Pancreas (tissue), 10 donors: ENCODE measurements at places on chromosomes 4 and X. TPM values are rescaled to one million over a fixed set of nuclear protein-coding genes. Genes with fewer than 3 reads are reported as not detected.
A peak's percentile ranks its signal among the peaks of the same experiment; 100 is the strongest.

GRCh38 chrX:37603938-37604409 is 32.5 kb downstream of the LANCL3 start:
- no peak for DNase-seq

DNA sequence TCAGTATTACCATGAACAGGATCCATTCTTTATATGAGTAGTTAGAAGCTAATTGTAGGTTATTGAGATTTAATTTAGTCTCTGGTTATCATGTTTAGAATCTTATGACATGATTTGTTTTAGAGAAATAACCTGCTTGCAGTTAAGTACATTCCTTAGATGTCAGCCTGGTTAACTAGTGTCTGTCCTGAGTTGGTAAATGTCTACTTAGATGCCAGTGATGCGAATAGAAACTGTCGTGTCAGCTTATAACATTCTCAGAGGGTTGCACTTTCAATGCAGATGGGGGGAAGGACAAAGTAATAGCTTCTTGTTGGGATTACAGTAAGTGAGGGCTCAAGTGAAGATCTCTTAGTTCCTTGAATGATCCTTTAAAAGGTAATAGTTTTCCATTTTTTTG is 227.8 kb upstream of the SPRY1 start:
- DNase-seq, result no peak

DNA sequence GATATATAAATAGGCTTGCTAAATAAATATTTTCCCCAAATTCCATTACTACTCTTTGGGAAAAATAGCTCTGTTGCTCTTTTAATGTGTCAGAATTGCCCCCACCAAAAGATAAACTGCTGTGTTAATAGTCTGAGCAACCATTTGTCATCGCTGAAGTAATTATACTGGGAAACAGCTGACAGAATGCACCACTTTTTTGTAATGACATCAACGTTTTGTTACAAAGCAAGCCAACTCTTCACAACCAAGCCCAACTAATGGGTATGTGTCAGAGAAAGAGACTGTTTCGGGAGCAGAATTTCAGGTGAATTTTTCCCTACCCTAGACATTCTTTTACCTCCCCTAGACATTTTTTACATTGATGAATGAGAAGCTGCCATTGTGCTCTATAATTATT is 405.0 kb upstream of the MAGEB18 start:
- no peak for DNase-seq

DNA sequence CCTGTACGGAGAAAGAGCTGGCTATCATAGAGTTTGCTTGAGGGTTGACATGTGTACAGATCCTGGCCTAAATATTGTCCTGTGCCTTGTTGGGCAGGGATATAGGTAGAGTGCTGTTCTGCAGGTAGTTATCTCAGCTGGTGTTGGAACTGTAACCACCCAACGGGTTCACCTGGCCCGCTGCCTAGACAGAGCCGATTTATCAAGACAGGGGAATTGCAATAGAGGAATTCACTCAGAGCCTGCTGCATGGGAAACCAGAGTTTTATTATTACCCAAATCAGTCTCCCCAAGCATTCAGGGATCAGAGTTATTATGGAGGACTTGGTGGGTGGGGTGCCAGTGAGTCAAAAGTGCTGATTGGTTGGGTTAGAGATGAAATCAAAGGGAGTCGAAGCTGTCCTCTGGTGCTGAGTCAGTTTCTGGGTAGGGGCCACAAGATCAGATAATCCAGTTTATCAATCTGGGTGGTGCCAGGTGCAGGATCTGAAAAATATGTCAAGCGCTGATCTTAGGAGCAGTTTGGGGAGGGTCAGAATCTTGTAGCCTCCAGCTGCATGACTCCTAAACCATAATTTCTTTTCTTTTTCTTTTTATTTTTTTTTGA is 42.5 kb upstream of the XIAP start:
- DNase-seq, result peak; percentile 49

DNA sequence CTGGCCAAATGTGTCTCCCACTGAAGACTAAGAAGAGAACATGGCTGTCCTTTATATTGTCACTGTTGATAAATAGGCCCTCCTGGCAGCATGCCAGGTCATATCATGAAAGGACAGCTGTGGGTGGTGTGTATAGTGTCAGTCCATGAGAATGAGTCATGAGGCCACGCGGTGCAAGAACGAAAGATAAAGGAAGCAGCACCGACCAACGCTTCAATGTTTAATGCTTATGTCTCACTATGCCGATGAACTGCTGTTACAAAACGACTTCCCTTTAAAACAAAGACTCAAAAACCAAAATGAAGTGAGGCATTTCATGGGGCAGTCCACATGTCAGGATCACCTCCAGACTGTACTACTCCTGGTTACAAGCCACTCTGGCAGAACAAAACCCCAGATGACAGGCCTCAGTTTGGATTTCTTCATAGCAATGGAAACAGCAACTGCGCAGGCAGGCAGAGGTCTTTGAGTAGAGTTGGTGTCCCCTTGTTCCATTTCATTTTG is 5.2 kb upstream of the TCEANC start:
- no peak for DNase-seq

DNA sequence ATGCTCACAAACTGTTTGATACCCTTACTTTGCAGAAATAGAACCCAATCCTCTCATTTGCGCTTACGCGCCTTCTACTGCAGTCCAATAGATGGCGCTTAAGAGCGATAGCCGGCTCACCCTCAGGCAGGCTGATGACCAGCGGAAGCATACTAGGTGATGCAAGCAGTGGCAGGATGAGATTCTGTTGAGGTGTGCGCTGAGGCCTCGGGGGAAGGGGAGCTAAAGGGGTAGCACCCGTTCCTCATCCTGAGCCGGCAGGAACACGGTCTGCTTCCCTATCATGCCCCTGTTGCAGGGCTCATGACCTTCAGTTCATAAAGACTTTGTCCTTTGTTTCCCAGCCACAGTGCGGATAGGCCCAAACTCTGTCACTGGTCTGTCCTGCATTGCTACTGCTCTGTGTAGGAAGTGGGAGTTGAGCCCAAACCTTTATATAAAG is 628.9 kb downstream of the TLL1 start:
- no peak for DNase-seq

GRCh38 chr4:117434424-117434823 is 349.0 kb upstream of the TRAM1L1 start:
- DNase-seq, result no peak

DNA sequence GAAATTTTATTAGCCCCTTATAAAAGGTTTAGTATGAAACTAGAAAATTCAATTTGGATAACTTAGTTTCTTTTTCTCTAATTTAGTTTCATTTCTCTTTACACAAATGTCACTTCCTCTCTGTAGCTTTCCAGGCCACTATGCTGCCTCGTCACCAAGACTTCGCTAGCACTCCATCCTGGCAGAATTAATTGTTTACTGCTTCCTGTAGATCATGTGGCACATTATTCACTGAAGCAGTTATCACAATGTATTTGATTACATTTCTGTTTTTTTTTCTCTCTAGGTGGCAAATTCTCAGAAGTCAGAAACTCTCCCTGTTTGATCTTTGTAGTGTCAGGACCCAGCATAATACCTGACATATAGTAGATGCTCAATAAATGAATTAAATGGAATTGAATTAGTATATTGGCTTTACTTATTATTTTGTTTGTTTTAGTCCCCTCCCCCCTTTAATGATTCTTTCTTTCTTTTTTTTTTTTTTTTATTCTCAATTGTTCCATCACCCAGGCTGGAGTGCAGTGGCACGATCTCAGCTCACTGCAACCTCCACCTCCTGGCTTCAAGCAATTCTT is 9.3 kb upstream of the SAT1 start:
- no peak for DNase-seq

The PF4V1 gene
- total RNA-seq, result not detected

The CENPVL1 gene
- total RNA-seq, result not detected

The STARD8 gene
- 3.7 TPM for total RNA-seq

The MXRA5 gene
- 21.1 TPM for total RNA-seq

The AKAP14 gene
- not detected for total RNA-seq
